Hepatocyte (in vitro differentiated cells): ENCODE measurements at places on chromosomes 7 and 10.

DNA sequence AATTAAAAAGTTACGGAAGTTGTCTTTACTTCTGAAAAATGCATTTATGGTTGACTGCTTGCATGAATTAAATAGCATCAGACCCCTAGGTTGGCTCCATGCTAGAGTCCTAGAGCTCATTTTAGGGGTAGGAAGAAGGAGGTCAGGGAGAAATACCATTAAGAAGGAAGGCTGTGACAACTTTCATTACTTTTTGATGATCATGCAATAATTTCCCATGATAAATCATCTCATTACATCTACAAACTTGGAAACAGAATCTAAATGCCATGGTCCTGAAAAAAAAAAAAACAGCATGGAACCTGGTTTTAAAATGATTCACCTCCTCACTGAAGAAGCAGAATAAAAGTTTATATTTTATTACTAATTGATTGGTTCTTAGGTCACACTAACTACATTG is 20.3 kb upstream of the PLXNA4 start:
- no peak overlapping the region for H3K27ac ChIP-seq
- no peak overlapping the region for H3K4me3 ChIP-seq
- DNase-seq, result no peak

- no peaks in the 10 kb centered on the region for H3K27me3 ChIP-seq
- no peak overlapping the region for H3K4me3 ChIP-seq
- DNase-seq, result peak; percentile 10
- H3K27ac ChIP-seq, result peak overlapping the region; percentile 77
These were observed 39.2 kb upstream of the COL1A2 start for GRCh38 chr7:94355454-94355853.

GRCh38 chr10:98646998-98647917 is 200.5 kb upstream of the HPS1 start:
- no peak overlapping the region for H3K27ac ChIP-seq
- no peak for DNase-seq
- no peaks in the 10 kb centered on the region for H3K36me3 ChIP-seq
- H3K4me1 ChIP-seq, result peaks cover 11% of the 10 kb centered on the region
- no peaks in the 10 kb centered on the region for H3K27me3 ChIP-seq
- no peak overlapping the region for H3K4me3 ChIP-seq

GRCh38 chr10:128046953-128047290 is 79.3 kb downstream of the MKI67 start:
- H3K36me3 ChIP-seq, result no peaks in the 10 kb centered on the region
- no peak for DNase-seq
- peaks cover 8% of the 10 kb centered on the region for H3K4me1 ChIP-seq
- H3K27ac ChIP-seq, result no peak overlapping the region

DNA sequence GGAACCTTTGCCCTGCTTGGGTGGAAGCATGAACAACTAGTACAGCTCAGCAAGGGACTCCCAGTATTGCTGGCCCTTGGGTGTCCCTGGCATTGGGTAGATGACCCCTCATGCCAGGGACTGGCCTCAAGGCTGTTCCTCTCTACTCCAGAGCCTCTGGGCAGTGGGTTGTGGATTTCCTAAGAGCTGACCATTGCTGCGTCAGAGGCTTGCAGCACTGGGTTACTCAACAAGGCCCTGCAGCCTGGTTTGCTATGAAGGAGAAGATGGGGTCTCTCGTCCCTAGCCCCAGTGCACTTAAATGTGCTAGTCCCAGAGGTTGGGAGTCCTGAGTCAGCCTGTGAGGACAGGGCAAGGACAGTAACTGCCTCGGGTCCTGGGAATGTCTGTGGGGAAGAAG is 2.5 kb downstream of the VSIR start:
- DNase-seq, result no peak
- H3K4me1 ChIP-seq, result peaks cover 46% of the 10 kb centered on the region
- H3K4me3 ChIP-seq, result no peak overlapping the region
- no peaks in the 10 kb centered on the region for H3K27me3 ChIP-seq
- H3K36me3 ChIP-seq, result no peaks in the 10 kb centered on the region
- peak overlapping the region; percentile 96 for H3K27ac ChIP-seq

DNA sequence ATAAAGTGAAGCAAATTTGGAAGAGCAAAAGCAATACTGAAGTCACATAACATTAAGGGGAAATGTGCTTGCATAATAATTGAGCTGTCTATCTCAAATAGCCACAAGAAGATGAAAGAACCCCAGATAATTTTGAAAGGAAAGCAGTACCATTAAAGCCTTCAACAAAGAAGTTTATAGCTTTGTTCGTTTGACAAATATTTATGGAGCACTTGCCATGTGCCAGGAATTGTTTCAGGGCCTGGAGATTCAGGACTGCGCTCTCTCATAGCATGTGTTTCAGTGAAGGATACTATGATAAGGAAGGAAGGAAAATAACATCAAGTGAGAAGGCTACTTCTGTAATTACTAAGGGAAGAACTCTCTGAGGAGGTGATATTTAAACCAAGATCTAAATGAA is 212.3 kb upstream of the CSTF2T start:
- no peak overlapping the region for H3K27ac ChIP-seq
- no peak overlapping the region for H3K4me3 ChIP-seq
- no peak for DNase-seq
- H3K36me3 ChIP-seq, result no peaks in the 10 kb centered on the region

- H3K4me3 ChIP-seq, result peak overlapping the region; percentile 61
- no peak overlapping the region for H3K27ac ChIP-seq
- peaks cover 7% of the 10 kb centered on the region for H3K4me1 ChIP-seq
- H3K27me3 ChIP-seq, result peaks cover 67% of the 10 kb centered on the region
- no peak for DNase-seq
- no peaks in the 10 kb centered on the region for H3K36me3 ChIP-seq
These were observed 740 bp downstream of the HTR7 start for GRCh38 chr10:90856964-90857634.

- no peak for DNase-seq
- H3K36me3 ChIP-seq, result no peaks in the 10 kb centered on the region
- H3K4me3 ChIP-seq, result no peak overlapping the region
- H3K27me3 ChIP-seq, result no peaks in the 10 kb centered on the region
These were observed 406 bp downstream of the ZP3 start for GRCh38 chr7:76425156-76425555.

DNA sequence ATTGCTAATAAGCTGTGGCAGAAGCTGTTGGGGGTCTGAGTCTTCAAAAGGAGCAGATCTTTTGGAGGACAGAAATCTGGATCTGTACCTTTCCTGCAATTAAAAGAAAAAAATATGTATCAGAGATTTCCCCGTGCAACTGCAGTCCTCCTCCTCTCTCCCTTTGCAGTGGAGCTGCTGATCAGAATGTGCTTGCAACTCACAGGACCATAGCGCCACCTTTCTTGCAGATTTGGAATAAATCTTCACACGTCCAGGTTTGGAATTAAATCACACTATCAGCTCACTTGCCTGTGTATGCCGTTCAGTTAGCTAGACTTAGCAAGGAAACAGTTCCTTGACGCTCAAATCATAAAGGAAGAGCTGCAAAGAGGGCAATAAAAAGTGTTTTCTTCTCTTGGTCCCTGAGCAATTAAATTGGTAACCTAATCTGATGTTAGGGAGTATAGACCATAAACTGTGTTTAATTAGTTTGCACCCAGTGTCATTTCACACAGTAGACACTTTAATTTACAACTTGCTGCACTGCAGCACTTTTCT is 77.4 kb downstream of the PON1 start:
- H3K4me1 ChIP-seq, result peaks cover 4% of the 10 kb centered on the region
- H3K36me3 ChIP-seq, result no peaks in the 10 kb centered on the region
- no peaks in the 10 kb centered on the region for H3K27me3 ChIP-seq

- no peak for DNase-seq
- no peaks in the 10 kb centered on the region for H3K36me3 ChIP-seq
- H3K27me3 ChIP-seq, result no peaks in the 10 kb centered on the region
These were observed 52.9 kb downstream of the PIK3AP1 start for GRCh38 chr10:96667401-96667800.
